ENCODE measurements at places on chromosomes 13 and 19.

- peak; percentile 20 for DNase-seq
Measured at GRCh38 chr19:28466107-28467045, 746.6 kb downstream of the UQCRFS1 start.

DNA sequence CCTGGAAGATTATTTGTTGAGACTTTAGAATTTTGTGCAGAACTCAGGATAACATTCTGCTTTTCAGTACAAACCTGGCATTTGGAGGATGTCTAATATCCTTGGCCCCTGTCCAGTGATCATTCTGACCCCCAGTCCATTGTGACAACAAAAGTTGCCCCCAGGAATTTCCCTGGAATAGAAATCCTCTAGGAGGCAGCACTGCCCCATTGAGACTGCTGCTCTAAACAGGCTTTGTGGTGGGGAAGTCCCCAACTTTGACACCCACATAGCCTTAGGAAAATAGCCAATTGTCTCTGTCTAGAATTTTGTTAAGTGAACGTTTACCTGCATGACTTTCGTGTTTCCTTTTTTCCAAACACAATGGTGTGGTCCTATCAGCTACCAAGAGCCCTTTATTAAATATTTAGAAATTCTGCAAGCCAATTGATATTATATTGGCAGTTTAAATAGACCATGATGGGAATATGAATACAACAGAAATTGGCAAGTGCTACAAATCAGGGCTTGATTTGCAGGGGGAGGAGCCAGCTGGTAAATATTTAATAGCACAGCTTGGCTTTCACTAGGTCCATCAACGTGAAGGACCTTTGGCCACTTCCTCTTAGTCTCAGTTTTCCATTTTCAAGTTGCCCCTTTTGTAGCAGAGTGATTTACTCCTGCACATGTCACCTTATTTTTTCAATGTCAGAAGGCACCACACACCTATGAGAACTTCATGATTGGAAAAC lies 451.7 kb downstream of the EFNB2 start:
- no peak for DNase-seq

GRCh38 chr19:39917561-39918182 lies 16.8 kb downstream of the FCGBP start:
- no peak for DNase-seq

DNA sequence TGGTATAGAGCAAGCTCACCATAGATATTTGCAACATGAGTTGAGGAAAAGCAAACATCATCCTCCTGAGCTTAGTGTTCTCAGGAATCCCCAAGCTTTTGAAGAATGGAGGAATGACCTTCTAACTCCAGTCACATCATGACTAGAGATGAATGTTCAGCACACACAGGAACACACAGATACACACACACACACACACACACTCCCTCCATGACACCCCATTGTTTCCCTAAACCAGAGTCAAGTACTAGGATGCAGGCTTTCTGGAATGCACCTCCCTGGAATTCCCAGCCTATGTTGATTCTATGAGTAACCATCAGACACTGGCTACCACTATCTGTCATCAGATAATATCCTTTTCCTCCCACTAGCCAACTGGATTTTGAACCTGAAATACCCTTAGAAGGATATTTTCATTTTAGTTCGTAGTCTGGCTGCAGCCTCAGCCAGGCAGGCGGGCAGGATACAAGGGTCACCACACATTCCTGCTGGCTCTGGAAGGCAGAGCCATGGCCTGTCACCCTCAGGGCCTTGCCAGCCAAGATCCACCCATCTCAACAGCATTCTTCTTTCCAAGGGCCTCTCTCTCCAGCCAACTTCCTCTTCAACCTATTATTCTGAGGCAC lies 162.4 kb downstream of the FOXO1 start:
- no peak for DNase-seq

GRCh38 chr19:21740559-21740958 lies 26.8 kb downstream of the ZNF100 start:
- no peak for DNase-seq

DNA sequence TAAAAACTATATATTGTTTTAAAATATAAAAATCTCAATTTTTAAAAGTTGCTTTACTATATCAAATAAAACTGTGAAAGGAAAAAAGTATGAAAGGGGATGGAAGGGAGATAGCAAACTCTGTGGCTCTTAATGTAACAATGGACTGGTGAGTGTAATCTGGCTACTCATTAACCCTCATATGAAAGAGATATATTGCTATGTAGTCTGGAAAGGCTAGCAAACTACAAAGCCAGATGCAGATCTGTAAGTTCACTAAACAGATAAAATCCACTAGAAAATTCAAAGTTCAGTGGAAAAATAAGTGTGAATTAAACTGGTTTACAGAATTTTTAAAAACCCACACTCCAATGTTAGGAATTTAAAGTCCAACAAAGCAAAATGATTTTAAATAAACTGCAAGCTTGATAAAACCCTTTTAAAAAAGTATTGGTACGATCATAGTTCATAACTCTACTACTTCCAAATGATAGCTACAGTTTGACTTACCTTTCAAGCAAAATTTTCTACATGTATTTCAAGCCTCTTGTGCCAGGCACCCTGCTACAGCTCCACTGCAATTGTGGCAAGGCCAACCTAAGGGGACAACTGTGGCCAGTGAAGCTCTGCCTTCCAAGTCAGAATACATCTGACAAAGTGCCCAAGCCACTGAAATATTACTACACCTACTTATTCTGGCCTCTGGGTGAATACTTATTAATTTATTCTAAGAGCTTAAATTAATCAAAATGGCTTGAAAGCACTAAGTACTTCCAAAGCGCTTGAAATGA lies 647 bp upstream of the ELF1 start:
- no peak for DNase-seq

DNA sequence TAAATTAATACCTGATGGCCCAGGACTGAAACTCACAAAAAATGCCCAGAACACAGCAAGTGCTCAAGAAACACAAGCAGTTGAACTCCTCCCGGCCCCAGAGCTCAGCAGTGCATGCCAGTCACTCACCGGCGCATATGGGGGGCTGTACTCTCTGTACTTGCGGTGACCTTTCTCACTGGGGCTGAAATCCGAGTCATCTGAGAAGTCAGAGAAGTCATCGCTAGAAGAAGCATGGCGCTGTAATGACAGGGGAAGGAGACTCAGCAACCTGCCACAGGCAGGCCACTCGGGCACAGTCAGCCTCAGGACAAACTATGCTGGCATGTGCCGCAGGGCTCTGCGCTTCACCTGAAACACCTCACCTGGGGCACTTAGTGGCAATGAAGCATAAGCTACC lies 19.7 kb downstream of the ZC3H4 start:
- DNase-seq: no peak

DNA sequence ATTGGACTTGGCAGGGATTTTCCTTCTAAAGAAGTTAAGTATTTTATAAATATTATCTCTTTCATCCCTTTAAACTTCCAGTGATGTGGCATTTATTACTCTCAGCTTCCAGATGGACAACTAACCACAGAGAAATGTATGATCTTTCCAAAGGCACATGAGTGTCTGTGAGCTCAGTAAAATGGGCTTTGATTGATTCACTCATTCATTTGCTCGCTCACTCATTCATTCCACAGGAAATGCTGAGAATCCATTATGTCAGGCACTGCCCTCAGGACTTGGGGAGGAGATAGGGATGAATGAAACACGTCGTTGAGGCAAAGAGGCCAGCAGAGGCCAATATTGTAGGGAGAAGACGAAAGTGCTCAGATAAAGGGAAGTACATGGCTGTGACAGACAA lies 359.3 kb downstream of the EFNB2 start:
- no peak for DNase-seq

DNA sequence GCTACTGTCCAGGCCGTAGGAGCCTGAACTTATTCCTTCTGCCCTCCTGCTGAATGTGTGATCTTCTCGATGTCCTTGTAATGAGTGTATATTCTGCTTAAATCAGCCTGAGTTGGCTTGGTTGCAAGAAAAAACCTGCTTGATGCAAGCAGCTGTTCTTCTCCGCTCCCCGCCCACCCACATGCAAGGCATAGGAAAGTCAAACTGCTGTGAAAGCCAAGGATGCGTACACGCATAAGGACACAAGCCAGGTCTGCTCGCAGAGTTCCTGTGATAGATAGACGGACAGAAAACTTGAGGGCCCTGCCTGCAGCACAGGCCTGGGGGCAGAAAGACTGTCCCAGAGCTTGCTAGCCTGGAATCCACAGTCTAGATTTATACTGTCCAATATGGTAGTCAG lies 101.1 kb downstream of the DNAJC15 start:
- DNase-seq: no peak

DNA sequence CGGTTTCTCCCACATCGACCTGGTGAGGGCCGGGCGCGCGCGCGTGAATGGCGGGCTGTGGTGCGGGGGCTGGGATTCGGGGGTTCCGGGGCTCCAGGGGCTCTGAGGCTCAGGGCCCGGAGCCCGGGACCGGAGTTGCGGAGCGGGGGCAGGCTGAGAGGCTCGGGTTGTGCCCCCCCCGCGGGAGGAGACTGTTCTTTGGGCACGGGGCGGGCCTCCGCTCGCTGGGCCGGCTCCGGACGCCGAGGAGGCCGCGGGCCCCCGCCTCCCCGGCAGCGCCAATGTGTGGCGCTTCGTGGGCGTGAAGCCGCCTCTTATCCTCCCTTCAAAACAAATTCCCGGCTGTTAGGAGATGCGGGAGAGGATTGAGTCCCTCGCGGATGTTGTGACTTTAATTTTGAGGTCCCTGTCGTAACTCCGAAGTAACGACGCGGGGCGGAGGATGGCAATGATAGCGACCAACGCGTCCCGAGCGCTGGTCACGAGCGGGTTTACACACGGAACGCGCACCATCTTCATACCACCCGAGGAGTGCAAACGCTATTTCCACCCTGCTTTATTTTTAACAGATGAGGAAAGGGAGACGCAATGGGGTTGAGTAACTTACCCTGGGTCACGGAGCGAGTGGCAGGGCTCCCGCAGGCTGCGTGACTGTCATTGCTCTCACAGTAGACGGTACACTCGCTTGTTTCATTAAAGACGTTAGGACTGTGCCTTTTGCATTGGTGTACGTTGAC lies 536 bp downstream of the UBA2 start:
- DNase-seq: no peak

Data from GF-D8 (cell line).